ENCODE measurements at places on chromosomes 1 and 21.
A peak's percentile ranks its signal among the peaks of the same experiment; 100 is the strongest.

DNA sequence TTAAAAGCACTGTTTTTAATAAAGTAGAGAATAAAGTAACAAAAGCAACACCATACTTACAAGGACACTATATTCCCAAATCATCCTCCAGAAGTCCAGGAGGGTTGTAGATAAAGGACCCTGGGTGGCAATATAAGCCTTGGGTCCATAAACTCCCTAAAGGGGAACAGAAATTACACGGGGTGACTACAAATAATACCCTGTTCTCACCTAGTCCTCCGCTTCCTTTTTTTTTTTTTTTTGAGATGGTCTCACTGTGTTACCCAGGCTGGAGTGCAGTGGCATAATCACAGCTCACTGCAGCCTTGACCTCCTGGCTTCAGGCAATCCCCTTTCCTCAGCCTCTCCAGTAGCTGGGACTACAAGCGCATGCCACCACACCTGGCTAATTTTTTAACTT is 13.1 kb downstream of the PTPN22 start:
- DNase-seq, result no peak

DNA sequence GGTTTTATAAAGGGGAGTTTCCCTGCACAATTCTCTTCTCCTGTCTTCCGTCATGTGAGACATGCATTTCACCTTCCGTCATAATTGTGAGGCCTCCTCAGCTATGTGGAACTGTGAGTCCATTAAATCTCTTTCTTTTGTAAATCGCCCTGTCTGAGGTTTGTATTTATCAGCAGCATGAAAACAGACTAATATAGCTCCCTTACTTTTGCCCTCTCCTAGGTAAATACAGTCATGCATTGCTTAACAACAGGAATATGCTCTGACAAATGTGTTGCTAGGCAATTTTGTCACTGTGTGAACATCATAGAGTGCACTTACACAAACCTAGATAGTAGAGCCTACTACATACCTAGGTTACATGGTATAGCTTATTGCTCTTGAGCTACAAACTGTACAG is 616.8 kb downstream of the RWDD3 start:
- no peak for DNase-seq

- DNase-seq, result peak; percentile 59
These were observed 22.9 kb upstream of the LDLRAP1 start for GRCh38 chr1:25520446-25521061.

GRCh38 chr1:5238351-5239130 is 584.1 kb downstream of the AJAP1 start:
- no peak for DNase-seq

DNA sequence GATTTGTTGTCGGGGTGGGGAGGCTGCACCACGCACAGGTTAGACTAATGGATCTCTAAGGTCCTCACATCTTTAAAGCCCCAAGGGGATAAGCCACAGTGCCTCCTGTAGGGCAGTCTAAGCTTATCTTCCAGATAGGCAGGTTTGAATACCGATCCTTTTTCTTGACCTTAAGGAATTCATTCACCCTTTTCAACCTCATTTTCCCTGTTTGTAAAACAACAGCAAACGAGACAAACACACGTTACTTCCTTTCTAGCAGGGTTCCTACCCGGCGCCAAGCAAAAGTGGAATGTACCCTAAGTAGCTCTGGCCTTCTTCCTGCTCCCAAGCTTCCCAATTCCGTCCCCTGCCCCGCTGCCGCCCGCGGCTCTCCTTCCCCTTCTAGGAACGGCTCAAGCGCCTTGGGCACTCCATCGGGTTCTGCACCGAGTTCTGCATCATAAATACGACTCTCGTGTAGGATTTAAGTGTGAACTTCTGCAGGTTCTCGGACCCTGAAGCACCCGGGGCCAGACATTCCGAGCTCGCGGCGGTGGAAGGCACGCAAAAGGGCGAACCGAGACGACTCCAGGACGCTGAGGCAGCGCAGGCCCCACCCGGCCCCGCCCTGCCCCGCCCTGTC is 548 bp upstream of the CDC20 start:
- peak; percentile 51 for DNase-seq

DNA sequence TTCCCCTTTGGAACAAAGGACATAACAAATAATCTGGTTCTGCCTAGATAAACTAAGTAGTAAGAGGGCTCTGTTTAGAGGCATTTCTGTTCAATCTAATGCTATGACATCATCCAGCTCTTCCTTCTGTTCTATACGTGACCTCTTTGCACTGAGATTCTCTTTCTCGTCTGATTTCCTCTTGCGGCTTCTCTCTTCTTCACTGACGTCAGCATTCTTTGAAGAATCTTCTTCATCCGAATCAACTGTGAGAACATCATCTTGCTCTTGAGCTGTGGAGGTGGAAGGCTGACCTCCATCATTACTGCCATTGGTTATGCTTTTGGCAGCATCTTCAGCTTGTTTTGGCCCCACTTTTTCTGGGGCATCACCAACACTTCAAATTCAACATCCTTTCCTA is 130.4 kb downstream of the HS2ST1 start:
- no peak for DNase-seq

DNA sequence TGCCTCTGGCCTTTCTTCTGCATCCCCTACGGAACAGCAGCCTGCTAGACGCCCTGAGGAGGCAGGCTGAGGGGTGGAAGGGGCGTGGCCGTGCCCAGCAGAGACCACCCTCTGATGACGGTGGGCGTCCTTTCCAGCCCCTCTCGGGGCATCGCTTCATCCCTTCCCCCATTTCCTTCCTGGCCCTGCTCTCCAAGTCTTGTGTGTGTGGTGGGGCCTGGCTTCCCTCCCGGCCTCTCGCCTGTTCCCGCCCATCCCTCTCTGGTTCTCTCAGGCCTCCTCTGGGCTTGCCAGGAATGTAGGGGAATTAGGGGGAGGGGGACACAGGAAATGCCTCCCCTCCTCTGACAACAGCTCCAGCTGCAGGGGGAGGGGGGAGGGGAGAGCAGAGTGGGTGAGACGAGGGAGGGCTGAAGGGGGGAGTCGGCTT is 51.1 kb downstream of the SKI start:
- DNase-seq, result no peak

DNA sequence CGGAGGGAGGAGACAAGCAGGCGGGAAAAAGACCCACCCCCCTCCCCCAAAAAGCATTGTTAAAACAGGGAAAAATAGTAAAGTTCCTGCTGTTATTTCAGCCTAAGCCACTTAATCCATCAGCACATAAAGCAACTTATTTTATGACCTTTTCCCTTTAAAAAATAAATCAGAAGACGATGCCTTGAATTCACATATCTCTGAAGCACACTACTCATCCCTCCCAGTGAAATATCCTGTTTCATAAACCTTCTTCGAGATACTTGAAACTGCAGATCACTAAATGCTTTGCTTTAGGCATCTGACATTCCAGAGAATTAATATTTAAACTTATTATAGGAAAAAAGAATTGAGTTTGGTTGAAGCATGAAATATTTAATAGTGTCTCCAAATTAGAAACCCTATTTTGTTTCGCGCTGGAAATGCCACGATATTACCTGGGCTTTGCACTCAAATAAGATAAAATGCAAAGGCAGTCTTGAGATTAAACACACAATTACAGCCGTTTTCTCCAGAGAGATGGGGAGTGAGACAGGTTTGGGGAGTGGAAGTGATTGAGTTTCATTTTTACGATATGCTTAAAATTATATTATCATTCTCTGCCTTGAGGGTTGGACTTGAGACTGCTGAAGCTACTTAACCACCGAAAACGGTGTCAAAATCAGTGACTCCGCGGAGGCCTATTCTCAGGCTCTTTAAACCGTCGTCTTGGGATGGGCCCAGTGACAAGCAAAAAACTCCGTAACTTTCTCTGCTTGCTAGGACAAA is 9.3 kb downstream of the GLIS1 start:
- no peak for DNase-seq

DNA sequence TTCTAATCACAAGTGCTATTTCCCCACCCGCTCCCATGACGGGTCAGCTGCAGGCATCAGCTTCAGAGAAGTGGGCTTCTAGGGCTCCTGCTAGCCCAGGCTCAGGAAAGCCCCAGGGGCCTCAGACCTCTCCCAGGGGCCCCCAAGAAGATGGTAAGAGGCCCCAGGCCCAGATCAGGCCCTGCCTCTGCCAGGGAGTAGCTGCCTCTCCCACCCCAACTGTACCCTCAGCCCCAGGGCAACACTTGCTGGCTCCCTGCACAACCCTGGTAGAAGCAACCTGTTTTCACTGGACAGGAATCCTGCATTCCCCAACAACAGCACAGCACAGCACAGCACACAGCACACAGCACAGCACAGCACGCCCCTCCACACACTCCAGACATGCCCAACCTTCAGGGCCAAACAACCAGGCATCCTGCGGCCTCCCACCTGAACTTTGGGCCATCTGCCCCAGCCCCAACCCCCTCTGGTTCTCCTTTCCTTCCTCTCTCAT is 6.5 kb downstream of the BLACAT1 start:
- no peak for DNase-seq

DNA sequence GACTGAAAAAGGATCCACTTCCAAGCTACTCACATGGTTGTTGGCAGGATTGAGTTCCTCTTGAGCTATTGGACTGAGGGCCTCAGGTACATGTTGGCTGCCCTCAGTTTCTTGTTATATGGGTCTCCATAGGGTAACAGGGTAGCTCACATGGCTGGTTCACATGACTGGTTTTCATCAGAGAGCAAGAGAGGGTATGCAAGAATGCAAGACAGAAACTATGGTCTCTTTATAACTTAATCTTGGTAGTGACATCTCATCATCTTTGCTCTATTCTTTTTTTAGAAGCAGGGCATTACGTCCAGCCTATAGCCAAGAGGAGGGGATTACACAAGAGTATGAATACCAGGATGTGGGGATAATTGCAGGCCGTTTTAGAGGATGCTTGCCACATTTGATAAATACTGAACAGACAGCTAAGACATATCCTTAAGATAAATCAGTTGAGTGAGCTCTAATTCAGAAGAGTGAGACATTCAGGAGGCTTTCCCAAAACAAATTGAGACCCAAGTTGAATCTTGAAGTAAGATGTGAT is 100.2 kb downstream of the HMCN1 start:
- DNase-seq, result no peak

- no peak for DNase-seq
These were observed 3.0 kb downstream of the SLC19A1 start for GRCh38 chr21:45539046-45539795.

DNA sequence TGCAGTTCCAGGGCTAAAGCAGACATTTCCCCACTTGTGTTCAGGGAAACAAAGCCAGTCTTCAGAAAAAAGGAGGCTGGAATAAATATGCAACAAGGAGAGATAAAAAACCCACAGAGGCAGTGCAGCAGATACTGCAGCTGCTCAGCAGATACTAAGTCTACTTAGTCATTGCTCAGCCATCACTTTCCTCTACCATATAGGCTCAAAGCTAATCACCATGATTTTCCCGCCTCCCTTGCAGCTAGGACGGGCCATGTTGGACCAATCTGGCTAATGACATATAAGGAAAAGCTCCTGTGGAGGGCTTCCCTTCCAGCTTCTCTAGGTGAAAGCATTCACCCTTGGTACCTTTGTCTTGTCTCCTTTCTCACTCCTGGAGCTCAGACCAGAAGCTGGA is 10.0 kb upstream of the EFHD2 start:
- DNase-seq, result no peak

GRCh38 chr1:175690298-175690697 is 53.1 kb downstream of the TNR start:
- no peak for DNase-seq

DNA sequence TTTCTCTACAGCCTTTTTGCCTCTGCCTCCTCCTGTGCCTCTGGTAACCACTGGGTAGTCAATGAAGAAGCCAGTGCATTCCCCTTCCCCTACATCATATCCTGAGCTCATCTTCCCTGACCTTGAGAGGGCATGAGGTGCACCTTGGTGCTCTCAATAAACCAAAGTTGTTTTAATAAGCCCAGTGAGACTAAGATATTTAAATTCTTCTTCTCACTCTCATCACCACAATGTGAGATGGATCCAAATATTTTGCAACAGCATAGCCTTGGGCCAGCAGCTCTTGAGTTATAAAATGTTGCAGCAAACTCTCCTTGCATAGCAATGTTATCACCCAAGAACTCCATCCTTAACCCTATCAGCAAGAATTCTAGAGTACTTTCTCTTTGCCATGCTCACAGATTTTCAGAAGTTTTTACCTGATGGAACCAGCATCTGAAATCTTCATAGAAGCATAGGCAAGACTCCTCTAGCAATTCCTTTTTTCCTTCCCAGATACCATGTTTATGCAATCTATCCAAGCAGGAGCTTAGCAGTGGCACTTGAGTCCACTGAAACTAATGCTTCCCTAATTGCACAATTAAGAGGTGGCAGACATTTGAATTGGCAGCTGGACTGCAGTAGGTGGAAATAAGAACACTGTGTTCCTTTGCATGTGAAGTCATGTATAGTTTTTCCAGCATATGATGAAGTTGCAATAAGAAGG is 36.8 kb downstream of the CDC7 start:
- peak; percentile 49 for DNase-seq

GRCh38 chr1:203467550-203467921 is 8.1 kb upstream of the PRELP start:
- DNase-seq, result no peak
